ENCODE measurements at places on chromosomes 1 and 21.

GRCh38 chr1:27727126-27727525, 1.4 kb downstream of the FAM76A start:
- DNase-seq = no peak

DNA sequence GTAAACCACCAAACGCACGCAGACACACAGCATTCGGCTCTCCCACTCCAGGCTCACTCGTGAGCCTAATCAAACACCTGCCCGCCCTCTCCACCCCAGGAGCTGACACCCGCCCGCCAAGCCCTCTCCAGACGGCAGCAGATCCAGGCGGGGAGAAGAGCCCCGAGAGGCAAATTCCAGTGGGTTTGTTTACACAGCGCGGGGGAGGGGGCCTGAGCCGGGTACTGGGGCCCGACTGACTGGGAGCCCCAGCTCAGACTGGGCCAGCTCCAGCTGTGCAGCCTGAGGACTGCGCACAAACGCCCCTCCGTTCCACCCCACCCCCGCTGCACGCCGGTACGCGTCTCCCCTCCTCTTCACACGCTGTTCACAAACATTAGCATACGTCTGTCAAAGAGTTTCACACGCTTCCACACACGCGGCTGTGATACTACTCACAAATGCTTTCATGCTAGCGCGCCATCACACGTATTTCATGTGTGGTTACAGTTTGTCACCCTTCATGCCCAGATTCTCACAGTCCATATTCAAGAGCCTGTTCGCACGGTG, 1.0 kb upstream of the EFNA1 start:
- DNase-seq = peak; percentile 32

- DNase-seq = no peak
Observed at GRCh38 chr1:201248721-201249559, 34.4 kb upstream of the PKP1 start.

DNA sequence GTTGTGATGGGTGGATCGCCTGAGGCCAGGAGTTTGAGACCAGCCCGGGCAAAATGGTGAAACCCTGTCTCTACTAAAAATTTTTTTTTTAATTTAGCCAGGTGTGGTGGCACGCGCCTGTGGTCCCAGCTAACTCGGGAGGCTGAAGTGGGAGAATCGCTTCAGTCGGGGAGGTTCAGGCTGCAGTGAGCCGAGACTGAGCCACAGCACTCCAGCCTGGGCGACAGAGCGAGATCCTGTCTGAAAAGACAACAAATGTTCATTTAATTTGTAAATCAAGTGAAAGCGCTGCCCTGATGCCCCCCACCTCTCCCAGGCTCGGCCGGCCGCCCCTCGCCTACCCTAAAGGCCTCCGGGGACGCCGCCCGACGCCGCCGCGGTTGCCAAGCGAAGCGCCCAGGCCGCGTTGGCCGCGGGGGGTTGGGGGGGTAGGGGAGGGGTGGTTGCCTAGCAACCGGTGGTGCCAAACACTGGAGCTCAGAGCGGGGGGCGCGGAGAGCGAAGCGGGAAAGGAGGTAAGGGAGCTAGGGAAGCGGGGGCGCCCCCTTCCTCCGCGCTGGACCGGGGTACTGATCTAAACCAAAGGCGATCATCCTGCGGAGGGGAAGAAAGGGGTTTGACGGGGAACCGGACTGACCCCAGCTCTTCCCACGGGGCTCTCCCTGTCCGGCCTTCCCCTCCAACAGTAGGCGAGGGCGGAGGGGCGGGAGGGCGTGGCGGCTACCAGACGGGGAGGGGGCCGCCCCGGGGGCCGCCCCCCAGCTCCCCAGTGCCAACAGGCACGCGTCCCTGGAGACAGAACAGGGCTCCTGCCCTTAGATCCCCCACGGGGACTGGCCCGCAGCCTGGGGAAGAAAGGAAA, at the start of gene TEKT2:
TEKT2 (plus strand) TSS at position 460 of the 862 bp plus-strand sequence. CDS start 828 bp downstream, outside the sequence.
- no peak for DNase-seq

DNA sequence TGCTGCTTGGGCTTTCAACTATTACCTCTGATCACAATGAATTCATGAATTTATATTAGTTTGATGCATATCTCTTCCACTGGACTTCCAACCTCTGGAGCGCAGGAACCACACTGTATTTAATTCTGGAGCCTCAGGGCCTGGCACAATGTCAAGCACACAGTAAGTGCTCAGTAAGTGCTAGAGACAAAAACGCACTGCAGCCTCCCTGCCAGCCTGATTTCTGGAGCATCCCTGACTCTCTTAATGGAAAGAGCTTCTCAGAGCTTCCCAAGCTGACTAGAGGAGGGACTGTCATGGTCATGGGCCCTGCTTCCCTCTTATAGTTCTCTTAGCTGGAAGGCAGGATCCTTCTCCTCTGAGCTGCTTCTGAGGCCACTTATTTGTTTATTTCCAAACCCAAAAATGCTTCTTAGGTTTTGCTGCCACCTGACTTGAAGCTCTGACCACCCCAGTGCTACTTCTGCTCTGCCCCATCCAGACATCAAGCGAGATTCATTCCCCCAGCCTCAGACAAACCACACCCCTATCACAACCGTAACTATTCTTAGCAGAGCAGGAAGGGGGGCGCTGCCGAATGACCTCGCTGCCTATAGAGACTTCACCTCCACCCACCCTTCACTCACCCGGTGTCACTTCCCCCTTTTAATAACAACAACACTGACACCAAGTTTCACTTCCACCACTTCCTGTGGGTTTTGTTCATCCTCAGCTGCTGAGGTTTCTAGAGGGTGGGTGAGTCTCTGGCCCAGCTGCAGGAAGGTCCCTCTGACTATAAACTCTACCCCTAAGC, 33.6 kb downstream of the NUAK2 start:
- DNase-seq = peak; percentile 69

GRCh38 chr1:167367705-167368104, 147.0 kb downstream of the POU2F1 start:
- DNase-seq = no peak

DNA sequence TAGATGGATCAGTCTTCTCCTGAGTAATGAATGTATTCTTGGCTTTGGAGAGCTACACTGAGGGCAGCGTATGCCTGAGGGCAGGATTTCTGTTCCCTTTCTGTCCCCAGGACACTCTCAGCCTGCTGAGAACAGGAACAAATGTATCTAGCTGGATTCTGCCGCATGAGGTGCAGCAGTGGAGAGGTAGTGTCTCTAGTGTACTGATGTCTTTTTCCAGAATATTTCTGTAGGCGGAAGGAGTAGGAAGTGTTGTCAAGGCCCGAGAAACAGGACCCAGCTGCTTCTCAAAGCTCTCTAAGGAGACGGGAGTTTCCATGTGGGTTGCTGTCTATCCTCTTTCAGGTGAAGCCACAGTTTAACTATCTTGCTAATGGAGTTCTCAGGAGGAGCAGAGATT, 65.5 kb downstream of the MT1HL1 start:
- no peak for DNase-seq

DNA sequence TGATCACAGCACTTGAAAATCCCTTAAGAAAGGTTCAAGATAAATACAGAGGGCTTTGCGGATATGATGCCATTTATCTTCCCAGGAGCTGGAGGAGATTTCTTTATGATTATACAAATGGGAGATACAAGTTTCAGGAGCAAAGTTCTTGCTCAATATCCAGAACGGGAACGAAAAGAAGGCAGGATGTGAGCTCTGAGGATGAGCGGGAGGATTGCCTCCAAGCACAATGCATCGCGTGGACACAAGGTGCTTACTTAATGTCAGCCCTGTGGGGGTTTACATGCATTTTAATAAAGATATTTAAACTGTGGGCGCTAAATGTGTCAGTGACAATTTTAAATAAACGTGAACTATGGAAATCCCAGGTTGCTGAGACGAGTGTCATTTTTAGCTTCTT, 59.0 kb downstream of the SYT6 start:
- no peak for DNase-seq

DNA sequence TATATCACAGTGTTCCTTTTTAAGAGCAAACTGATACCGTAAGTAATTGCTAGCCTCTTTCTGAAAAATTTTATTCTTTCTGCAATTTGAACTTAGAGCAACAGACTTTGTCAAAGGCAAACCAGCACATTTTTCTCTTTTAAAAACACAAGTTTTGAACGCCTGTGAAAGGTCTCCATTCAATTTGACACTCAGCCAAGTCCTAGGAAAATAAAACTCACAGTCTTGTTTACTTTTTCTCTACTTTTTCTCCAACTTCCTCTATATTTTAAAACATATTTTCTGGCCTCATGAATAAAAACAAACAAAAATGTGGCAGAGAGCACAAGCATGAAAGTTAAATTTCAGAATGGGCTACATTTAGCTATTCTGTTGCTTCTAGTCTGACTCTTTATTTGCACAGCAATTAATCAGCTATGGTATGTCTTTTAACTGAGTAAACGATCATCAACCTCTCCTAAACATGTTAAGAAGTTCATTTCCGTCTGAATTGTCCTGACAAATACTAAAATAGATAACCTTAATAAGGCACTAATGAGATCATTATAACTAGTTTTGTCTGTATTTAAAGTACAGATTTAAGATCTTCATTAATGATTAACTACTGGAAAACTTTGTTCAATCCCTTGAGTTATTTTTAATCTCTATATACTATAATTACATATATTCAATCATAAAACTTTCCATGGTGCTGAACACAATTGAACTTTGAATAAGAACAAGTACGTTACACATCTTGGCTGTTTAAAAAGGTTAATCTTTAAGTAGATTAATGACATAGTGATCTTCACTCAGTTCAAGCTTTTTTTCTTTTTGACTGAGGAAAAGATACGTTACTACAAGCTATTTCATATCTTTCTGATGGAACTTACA, 550.6 kb downstream of the PTBP2 start:
- no peak for DNase-seq

- DNase-seq = peak; percentile 54
Observed at GRCh38 chr1:223712194-223712849, at the start of gene CAPN2. Gene CAPN2 (plus strand): TSS chr1:223712539. CDS start chr1:223712641, 102 bp downstream.

DNA sequence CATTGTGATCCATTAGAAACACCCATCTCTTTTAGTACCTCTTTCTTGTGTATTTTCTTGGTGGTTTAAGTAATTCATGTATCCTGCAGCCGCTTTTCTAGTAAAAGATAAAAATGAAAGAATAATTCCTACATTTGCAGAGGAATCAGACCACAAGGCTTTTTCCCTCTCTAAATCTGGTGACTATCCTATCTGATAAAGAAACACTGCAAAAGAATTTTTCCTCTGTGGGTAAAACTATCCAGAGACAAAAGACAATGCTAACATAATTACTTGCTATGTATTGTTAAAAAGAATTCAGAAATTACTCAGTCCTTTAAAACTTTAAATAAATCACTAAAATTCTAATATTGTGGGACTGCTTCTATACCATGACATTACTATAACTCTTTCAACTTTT, 51.0 kb downstream of the PRRX1 start:
- no peak for DNase-seq

DNA sequence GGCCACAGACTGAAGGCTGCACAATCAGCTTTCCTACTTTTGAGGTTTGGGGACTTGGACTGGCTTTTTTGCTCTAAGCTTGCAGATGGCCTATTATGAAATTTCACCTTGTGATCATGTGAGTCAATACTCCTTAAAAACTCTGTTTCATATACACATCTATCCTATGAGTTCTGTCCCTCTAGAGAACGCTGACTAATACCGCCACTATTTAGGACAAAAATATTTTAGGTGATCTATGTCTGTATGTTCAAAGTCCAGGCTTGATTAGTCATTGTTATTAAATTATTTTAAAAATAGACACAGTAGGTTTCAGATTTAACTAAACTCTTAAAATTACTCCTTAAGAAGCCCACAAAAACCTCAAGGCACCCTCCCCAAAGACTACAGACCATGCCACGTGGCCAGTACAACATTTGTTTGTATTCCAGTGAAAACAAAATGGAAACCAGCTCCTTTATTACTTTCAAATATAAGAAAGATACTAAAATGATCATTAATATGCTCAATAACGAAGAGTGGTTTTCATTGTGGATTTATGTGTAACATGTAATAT, 63.1 kb downstream of the TMPRSS15 start:
- no peak for DNase-seq

DNA sequence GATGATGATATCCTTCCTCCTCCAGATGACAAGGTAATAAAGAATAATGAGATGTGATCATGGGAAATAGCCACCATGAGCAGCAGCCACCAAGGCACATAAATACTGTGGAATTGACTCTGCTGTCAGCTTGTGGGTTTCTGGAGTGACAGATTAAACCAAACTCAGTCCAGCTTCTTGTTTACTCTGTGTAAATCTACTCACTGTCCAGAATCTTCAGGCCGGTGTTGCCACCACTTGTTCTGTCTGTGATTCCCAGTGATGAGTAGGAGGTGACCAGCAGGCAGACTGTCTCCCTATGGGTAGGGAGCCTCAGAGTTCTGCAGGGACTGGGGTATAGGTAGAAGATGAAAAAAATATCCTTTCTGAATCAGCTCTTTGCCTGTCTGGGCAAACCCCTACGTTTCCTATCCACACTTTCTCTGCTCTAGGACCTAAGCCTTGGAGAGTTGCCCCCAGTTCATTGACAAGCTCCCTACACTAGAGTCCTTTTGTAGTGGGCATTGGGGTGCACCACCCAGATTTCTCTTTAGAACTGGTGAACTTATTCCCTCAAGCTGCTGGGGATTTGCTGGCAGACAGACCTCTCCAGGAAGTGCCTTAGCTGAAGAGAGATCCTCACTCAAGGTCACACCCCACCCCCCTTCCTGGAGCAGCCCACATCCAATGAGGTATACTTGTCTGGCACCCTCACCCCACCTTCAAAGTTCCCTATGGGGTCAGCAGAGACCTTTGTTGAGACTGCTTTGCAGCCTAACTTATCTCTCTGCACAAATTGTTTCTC, 47.6 kb downstream of the ATP1A1 start:
- DNase-seq = no peak

- DNase-seq = no peak
Observed at GRCh38 chr1:56553046-56553445, 26.3 kb downstream of the PLPP3 start.

DNA sequence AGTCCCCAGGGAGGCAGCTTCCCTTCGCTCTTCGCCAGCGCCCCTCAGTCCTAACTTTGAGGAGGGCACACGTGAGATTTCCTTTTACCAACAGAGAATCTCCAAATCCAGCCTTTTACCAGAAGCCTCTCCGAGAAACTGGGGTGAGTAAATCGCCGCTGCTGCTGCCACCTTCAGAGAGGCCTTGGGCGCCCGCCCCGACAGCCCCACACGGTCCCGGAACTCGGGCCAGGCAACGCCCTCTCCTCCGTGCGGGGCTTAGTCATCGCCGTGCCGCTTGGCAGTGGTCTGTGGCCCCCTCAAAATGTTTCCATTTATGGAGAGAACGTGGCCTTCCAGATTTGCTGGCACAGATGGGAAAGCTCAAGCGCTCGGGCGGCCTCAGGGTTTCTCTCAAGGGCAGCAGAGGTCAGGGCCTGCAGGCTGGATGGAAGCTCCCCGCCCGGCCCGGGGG, 41.4 kb upstream of the COL6A2 start:
- no peak for DNase-seq

- no peak for DNase-seq
Observed at GRCh38 chr1:156386949-156387869, 18.2 kb downstream of the RHBG start.

GRCh38 chr1:66791621-66792610, 9.2 kb downstream of the INSL5 start:
- DNase-seq = no peak

GRCh38 chr21:42220138-42220701, 1.3 kb downstream of the ABCG1 start:
- peak; percentile 75 for DNase-seq

DNA sequence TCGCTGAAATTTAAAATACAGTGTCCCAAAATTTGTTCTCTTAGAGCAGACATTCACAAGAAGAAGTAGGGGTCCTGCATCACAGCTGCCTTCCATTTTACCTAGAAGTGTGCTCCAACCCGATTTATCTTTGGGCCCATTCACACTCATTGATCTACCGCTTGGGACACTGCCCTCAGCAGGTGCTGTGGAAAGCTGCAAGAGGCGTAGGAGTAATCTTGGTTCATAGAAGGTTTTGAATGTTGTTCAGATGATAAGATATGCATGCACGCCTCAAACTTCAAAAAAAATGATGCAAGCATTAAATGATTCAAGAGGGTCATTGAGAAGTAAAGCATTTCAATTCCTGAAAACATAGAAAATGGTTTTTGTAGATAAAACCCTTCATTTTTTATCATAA, 18.6 kb upstream of the C1orf105 start:
- no peak for DNase-seq

All from activated CD4-positive, alpha-beta T cell treated with anti-CD3 and anti-CD28 coated beads, Interleukin-2, amount 50 U/mL, for 1 hour (primary cell).